ENCODE measurements at places on chromosomes 1 and 21.

DNA sequence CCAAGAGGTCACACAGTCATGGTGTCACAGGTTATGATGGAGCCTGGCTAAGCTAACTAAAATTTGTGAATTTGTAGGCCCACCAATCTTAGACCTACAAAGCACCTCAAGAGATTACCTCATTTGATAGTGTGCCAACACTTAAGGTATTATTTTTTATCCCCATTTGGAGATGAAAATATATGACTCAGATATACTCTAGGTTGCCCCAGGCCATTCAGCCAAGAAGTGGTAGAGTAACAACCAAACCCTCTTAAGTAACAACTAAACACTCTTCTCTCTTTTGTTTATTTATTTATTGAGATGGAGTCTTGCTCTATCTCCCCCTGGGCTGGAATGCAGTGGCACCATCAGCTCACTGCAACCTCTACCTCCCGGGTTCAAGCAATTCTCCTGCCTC is 14.3 kb downstream of the NPL start:
- DNase-seq, result no peak

GRCh38 chr1:104874044-104874443 is 1124.3 kb downstream of the AMY1C start:
- no peak for DNase-seq

GRCh38 chr1:7555391-7556185 is 215.5 kb upstream of the VAMP3 start:
- DNase-seq, result no peak

- no peak for DNase-seq
Observed at GRCh38 chr1:225119307-225119706, 189.8 kb downstream of the DNAH14 start.

DNA sequence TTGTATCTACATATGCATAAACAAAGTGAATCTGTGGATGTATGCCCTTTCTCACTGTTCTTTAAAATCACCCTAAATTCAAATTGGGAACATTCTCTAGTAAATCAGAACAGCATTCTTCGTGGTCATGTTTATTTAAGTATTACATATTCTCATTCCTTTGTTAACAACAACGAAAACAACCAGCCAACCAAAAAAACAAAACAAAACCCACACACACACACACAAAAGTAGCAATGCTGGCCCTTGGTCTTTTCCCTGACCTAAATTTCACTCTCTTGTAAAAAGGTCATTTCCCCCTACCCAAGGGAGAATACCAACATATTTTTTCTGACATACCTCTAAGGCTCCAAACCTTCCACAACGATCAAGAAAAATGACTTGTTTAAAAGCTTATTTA is 102.6 kb downstream of the NRIP1 start:
- DNase-seq, result no peak

DNA sequence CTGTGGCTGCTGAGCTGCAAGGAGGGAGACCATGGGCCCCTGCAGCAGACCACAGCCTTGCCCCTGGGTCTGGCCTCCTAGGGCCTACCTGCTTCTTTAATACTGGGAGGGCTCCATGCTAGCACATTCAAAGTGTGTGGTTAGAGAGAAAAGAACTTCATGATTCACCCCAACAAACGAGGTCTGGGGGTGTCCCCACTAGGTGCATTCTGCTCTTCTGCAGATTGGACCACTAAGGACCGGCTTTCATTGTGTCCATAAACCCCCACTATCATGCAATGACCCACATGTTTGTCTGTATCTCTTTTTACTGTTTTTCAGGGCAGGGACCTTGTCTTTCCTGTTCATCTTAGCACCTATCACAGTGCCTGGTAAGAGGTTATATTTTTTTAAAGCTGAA is 185.4 kb downstream of the OMA1 start:
- DNase-seq, result no peak

- no peak for DNase-seq
Observed at GRCh38 chr1:79549201-79549600, 542.7 kb upstream of the ADGRL4 start.

DNA sequence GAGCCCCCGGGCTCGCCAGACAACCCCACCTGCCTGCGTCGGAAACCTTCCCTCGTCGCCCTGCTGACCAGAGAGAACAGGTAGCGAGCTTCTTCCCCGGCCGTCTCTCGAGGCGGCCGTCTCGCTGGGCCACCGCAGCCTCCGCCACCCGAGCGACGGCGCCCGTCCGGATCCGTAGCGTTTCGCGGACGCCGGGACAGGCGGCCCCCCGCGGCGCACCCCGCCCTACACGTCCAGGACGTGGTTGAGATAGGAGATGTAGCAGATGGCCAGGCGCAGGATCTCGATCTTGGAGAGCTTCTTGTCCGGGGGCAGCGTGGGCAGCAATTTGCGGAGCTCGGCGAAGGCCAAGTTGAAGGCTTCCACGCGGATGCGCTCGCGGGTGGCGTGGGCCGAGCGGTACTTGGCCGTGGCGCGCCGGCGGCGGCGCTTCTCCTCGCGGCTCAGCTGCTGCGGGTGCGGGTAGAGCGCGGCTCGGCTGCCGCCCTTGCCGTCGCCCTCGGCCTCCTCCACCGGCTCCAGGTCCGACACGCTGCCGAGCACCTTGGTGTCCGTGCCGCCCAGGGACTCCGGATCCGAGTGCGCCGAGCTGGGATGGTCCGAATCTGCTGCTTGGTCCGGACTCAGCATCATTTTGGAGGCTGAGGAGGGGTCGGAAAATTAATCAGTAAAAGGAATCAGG is 3.0 kb downstream of the NHLH2 start:
- no peak for DNase-seq

GRCh38 chr1:56584910-56585528 is 5.7 kb upstream of the PLPP3 start:
- DNase-seq, result peak; percentile 77

- DNase-seq, result no peak
Observed at GRCh38 chr1:214108097-214108446, 120.3 kb downstream of the PROX1 start.

DNA sequence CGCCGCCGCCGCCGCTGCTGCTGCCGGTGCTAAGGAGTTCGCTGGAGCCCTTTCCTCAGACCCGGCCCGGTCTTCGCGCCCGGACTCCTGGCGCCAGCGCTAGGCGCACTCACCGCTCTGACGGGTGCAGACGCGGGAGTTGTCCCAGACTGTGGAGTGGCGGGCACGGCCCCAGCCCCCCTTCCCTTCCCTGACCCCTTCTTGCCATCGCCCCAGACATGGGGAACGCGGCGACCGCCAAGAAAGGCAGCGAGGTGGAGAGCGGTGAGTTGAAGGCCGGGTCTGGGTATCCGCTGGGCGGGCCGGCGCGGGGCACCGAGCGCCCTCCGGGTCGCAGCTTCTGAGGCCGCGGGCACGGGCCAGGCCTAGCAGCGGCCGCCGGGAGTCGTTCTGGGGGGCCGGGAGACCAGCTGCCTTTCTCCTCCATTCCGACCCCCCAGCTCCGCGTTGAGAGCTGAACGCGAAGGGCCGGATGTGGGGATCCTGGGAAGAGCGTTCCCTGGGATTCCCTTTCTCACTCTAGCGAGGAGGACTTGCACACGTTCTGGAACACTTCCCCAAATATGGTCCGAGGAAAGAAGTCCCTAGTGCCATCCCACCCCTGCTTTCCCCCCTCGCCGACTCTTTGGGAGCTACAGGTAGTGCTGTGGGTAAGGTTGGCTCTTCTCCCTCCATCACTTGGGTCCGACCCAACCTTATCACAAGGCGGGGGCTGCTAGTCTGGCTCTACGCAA is 65.8 kb upstream of the PRKACB start:
- peak; percentile 42 for DNase-seq

GRCh38 chr1:227950735-227951346 is 3.1 kb upstream of the WNT9A start:
- DNase-seq, result no peak

GRCh38 chr1:113058941-113059706 is 13.9 kb upstream of the LRIG2 start:
- DNase-seq, result no peak

DNA sequence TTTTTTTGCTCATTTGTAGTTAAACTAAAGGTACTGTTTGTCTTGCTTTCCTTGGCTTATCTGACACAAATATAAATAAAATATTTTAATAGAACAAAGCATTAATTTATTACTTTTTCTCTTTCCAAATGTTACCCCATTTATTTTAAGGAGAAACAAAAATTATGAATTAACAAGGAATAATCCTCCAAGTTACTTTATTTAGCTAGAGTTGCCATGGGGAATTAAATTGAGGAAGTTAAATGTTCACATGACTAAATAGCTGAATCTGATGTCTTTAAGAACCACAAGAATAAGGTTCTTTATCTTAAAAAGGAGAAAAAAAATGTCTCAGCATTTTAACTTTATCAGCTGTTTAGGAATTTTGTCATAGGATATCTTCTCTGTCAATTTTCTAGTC is 12.3 kb downstream of the ATG4C start:
- DNase-seq, result no peak

DNA sequence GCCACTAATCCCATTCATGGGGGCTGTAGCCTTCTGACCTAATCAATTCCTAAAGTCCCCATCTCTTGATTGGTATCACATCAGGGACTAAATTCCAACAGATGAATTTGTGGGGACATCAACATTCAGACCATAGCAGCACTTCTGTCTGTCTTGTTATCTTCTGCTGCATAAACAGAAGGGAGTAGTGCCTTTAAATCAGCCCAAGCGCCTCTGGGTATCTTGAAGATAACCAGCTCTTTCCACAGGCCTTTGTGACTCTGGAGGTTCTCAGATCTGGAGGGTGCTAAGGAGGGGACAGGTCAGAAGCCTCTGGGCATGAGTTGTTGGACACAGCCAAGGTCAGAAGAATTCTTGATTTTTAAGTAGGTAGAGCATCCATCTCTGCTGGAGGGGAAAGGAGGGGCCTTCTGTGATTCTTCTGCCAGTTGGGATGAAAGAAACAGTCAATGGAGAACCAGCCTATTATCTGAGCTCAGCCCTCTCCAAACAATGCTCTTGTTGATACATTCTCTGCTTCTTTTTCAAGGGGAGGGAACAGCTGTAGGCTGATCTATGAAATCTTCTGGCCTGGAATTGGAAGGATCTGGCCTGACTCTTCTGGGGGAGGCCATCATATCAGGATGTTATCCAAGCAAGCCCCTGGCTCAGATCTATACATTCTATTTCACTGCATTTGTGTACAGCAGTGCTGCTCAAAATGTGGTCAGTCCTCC is 31.3 kb upstream of the LRIG2 start:
- DNase-seq, result no peak

DNA sequence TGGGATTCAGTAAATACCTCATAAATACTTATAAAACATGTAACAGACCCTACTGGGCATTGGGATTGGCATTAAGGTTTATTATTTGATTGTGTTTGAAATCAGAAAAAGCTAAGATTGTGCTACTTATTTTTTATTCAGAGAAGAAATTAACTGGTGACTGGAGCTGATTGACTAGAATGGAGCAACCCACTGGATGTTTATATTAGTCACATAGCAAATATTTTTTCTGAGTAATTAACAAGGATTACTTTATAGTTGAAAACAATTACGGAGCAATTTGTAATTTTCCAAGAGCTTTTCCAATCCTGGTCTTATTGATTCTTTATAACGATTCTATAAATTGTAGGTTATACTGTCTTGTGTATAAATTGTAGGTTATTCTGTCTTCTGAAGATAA is 208.7 kb downstream of the HLX start:
- DNase-seq, result no peak

GRCh38 chr1:97906567-97907241 is 14.1 kb downstream of the DPYD start:
- peak; percentile 89 for DNase-seq

- DNase-seq, result no peak
Observed at GRCh38 chr1:231207437-231207836, 33.6 kb upstream of the GNPAT start.

- DNase-seq, result no peak
Observed at GRCh38 chr1:75614399-75614756, 3.5 kb upstream of the SLC44A5 start.

DNA sequence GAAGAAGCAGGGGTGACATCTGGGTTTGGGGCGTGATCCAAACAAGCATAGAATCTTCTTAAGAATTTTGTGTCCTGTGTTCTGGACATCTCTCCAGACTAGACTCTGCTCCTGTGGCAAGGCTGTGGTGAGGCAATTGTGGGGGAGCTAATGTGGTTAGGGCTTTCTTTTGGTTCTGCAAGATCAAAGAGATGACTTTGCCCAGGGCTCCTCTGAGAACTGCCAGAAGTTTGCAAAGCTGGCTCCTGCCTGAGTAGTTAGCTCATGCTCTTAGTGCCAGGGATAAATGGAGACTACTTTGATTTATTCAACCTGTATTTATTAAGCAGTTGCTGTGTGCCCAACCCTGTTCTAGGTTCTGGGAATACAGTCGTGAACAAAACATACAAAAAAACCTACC is 34.0 kb upstream of the CRNN start:
- DNase-seq, result no peak

- DNase-seq, result no peak
Observed at GRCh38 chr1:44010935-44011471, 19.6 kb downstream of the CCDC24 start.

- DNase-seq, result peak; percentile 21
Observed at GRCh38 chr1:228691926-228692325, 43.4 kb upstream of the RHOU start.

DNA sequence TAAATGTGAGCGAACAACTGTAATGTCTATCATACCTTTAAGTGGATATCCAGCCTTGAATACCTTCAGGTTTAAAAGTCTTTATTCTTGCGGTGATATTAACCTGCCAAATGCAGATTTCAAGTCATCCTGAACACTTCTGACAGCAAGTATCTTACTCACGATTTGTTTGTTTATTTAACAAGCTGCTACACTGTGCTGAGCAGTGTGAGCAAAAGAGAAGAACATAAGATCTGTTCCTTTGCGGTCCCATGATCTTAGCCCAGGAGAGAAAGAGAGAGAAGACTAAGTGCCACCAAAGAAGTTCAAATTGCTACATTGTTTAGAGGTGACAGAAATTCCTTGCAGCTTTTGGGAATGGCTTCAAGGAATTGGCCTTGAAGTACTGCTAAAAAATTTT is 9.5 kb upstream of the IL24 start:
- DNase-seq, result no peak

GRCh38 chr1:61477301-61477700 is 247.6 kb downstream of the TM2D1 start:
- no peak for DNase-seq

Data from fibroblast of upper back skin (primary cell).